Hypothalamus (tissue), 51 donors: ENCODE measurements at places on chromosomes 1 and 21.

DNA sequence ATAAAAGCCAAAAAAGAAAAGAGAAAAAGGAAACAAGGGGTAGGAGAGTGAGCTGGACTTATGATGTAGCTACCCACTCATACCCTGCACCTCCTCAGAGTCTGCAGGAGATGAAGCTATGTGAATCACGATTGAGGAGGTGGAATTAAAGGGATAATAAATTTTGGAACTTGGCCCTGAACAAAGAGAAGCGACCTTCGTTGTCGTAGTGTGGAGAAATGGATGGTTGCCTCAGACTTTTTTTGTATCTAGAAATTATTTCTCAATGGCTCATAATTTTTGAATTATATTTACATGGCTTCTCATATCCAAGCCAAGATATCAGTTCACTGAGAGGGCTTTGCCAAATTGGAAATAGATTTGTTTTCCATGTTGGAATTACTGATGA is 37.8 kb upstream of the SIPA1L2 start:
- no peak for DNase-seq

- no peak for DNase-seq
Observed at GRCh38 chr1:50996083-50996482, 26.0 kb downstream of the CDKN2C start.

DNA sequence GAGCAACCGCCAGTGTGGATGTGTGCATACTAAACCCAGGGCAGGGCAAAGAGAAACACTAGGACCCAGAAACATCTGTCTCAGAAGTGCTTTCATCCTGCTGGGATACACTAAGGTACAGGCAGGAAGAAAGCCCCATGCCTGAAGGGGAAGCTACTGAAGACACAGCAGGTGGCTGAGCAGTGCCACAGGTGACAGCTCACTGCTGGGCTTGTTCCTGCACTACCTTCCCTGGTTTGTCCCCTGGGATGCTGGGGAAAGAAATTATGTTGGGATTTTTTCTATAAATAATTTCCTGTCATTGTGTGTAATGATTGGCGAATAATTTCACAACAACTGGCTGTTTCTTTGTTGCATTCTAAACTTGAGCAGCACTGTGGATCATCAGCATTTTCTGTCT is 245.3 kb upstream of the RAB4A start:
- no peak for DNase-seq

- DNase-seq = no peak
Observed at GRCh38 chr1:109269212-109269980, 13.5 kb downstream of the PSRC1 start.

DNA sequence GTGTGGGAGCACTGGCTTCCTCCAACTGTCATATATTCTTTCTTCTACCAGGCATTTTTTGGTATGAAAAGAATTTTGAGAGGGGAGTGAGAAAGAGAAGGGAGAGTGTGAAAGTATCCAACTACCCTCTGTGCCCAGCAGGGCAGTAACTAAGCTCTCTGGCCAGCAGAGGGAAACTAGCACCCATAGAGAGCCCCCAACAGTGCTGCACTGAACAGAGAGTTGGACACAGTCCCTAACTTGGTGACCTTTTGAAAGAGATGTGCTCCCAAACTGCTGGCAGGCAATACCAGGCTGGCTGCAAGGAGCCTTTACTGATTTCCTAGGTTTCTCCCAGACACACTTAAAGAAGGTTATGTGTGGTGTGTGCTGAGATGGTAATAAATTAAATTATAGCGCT is 118.8 kb upstream of the PBX1 start:
- DNase-seq = no peak
